ENCODE measurements at places on chromosomes 5 and 9.

GRCh38 chr5:82549263-82549662, 271.1 kb upstream of the RPS23 start:
- DNase-seq, result no peak

- no peak for DNase-seq
Observed at GRCh38 chr9:114266969-114267368, 55.9 kb upstream of the ORM1 start.

- no peak for DNase-seq
Observed at GRCh38 chr9:115615000-115615401, 497.0 kb upstream of the TNC start.

DNA sequence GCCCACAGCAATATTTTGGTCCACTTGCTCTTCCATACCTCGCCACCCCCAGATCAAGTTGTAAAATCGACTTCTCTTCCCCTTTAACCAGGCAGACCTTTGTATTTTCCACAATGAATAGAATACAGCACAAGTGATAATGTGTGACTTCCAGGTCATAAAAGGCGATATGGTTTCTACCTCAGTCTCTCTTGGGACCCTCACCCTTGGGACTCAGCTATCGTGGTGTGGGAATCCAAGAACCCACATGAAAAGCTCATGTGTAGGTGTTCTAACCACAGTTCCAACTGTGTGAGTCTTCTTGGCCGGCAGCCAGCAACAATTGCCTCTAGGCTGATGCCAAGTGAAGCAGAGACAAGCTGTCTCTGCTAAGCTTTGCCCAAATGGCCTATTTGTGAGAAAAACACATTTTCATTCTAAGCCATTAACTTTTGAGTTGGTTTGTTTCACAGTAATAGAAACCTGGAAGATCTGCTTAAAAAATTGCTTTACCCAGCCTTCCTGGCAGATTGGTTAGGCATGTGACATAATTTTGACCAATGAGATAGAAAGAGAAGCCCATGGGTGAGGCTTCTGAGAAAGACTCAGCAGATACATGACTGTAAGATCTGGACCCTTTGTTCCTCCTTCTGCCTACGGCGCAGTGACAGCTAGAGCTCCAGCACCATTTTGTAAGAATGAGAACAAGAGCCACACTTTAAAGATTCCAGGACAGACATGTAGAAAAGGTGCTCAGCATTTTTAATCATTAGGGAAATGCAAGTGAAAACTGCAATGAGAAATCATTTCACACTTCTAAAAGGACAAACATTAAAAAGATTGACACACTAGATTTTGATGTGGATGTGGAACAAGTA, 18.3 kb upstream of the MLLT3 start:
- no peak for DNase-seq

DNA sequence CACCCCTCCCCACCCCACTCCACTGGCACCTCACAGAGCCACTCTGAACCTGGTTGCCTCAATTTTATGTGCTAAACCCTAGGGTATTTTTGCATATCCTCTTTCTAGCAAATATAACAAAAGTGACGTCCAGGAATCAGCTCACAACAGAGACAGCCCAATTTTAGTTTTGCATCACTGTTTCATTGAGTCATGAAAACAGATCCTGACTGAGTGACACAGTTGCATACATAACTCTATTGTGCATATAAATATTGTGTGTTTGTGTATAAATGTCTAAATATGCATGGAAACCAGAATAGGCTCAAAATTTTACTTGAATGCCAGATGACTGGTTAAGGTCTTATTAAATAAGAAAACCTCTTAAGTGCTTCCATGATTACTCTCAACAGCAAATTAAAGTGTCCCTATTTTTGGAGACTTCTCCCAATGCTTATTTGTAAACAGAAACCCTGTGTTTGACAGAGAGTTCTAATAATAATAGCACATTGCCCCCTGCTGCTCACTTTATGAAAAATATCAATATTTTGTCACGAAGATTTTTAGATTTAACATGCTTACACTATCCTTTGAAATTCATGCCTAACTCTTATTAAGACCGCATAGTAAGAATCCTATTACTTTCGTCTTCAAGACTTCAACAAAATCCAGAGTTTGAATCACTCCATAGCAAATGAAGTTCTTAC, 75.5 kb upstream of the PRRC1 start:
- DNase-seq, result no peak

- no peak for DNase-seq
Observed at GRCh38 chr9:126514037-126514821, 99.5 kb upstream of the LMX1B start.

GRCh38 chr5:65050826-65051498, 282.2 kb downstream of the CWC27 start:
- DNase-seq, result no peak

DNA sequence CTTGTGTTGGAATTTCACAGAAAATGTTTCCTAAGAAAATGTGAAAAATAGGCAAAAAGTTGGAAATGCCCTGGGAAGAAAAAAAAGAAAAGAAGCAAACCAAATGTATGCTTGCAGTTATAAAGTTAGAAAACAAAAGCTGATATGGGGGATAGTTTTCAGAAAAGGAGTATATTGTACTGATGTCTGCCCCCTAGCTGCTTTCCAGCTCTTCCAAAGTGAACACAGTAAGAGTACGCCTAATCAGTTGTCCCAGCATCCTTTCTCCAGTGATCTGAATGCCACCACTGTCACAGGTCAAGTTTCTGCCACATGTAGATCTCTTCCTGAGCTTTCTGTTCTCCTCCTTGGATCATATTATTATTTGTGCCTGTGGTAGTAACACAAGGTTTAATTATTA, 5.8 kb downstream of the TYRP1 start:
- DNase-seq, result no peak

DNA sequence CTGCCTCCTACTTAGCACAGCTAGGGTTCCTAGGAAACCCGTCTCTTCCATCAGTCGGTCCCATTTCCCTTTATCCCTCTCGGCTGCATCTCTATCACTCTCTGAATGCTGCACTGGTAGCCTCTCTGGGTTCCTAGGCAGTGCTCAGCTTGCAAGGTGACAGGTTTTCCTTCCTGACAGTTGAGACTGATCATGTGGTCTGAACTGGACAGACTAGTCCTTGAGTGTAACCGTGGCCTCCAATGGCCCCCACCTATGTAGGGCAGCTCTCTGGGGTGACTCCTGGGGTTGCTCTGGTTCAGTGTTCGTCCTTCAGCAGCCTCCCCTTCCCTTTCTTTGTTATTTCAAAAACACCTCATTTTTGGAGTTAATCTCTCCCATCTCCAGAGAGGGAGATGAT, 3.8 kb downstream of the TMEM8B start:
- DNase-seq, result no peak

DNA sequence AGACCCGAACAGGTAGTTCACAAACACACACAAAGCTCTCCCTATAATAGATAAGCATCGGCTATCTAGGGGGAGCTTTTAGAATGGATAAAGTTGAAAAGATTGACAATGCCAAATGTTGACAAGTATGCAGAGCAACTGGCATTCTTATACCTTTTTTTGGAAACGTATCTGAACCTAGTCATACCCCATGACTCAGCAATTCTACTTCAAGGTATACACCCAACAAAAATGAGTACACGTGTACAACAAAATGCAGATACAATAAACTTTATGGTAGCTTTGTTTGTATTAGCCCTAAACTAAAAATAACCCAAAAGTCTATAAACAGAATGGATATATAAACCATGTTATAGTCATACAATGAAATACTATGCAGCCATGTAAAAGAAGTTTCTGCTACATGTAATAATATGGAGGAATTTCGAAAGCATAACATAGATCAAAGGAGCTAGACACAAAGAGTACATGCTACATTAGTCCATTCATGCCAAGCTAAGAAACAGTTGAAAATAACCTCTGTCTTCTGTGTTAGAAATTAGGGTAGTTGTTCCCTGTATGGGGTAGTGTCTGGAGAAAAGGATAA, 718.5 kb upstream of the ZNF608 start:
- no peak for DNase-seq

GRCh38 chr9:3662671-3663070, 136.9 kb upstream of the RFX3 start:
- no peak for DNase-seq

DNA sequence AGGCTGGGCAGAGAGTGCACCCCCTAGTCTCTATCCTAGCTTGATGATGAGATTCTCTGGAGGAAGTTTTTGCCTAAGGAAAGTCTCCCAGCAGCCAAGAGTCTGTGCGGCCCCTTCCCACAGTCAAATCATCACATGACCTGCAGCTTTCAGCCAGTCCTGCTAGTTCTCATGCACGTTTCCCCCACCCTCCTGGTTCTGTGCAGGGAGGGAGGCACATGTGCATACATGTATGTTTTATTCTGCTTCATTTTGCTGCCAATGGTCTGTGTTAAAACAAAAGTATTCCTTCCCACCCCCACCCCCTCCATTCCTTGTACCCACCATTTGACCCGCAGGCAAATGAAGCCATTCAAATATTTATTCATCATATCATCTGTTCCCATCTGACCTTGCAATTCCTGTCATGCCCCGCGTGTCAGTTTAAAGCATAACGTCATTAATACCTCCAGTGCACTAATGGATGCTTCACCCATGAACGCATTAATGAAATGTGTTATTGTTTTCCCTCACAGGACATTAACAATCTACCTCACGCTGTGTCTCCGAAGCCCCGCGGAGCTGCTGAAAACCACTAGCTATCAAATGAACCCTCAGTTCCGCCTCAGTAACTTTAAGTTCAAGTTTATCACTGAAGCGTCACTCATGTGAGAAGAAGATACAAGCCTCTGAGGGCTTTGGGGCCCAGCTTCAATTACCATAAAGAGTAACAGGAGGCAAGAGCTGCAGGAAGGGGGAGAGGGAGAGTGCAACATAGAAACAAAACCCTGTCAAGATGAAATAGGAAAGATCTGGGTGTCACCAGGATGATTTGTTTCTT, 139.6 kb downstream of the RASEF start:
- no peak for DNase-seq

DNA sequence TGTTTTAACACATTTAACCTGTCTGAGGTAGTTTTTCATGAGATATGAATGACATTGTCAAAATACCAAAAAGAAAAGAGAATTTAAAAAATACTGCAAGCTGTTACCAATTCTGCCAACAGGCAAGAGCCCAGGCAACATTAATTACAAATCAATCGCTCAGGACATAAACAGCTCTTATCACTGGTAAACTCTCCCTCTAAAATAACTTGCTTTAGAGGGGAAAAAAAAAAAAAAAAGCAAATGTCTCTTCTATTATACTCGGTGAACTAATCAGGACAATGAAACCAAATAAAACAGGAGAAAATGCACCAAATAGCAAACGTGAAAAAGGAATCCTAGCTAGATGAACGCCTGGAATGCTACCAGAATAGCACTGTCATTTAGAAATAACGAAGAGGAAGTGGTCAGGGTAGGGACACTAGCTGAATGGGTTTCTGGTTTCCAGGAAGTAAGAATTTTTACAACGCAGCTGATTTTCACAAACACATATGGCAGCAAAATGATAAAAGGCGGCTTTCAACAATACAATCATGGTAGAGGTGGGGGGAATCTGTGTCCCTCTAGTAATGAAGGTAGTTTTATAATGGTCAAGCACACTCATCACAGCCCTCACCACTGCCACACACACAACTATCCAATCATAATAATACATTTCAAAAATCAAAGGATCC, 94.9 kb downstream of the DENND1A start:
- DNase-seq, result no peak

DNA sequence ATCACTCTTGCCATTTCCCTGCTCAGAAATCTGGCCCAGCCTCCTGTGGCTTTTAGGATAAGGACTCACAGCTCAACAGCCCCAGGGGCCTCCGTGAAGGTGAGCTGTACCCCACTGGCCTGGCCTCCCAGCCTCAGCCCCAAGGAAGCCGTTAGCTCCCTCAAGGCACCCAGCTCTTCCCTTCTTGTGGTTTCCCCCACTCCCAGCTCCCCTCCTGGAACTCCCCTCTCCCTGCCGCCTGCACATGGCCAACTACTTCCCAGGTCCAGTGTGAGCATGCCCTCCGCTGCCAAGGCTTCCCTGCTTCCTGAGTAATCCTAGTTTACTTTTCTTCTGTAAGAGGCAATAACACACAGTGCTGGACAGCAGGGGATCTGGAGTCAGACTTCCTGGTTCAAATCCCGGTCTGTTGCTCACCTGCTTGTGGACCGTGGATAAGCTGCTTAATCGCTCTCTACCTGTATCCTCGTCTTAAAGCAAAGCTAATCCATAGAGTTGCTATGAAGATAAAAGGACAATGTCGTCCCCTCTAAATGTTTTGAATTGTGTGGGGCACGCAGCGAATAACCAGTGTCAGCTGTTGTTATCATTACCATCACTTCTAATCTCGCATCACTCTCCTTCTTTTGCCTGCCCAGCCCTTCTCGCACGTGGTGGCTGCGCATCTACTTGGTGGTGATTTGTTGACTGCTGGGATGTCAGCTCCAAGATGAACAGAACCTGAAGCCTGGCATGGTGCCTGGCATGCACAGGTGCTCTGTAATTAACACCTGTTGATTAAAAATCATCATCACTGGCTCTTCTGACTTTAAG, 86.6 kb downstream of the C5orf15 start:
- DNase-seq, result no peak

- no peak for DNase-seq
Observed at GRCh38 chr5:40429258-40430100, 250.2 kb upstream of the PTGER4 start.

DNA sequence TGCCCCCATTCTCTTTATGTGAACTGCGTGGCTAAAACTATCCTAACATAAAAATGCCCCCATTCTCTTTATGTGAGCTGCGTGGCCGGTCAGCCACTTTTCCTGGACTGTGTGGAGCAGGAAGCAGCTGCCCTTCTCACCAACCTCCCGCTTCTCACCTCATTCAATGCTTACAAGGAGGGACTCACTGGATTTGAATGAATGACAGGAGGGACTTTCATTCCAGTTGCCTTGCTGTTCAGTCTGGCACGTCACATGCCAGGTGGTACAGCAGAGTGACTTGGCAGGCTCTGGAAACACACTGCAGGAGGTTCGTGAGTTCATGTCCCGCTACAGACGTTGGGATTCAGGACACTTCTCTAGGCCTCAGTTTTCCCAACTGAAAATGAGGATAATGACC, 60.2 kb upstream of the NFIL3 start:
- no peak for DNase-seq

GRCh38 chr5:177410575-177410974, 1.2 kb upstream of the F12 start:
- no peak for DNase-seq

GRCh38 chr5:67160985-67161384, 35.6 kb downstream of the CD180 start:
- no peak for DNase-seq

DNA sequence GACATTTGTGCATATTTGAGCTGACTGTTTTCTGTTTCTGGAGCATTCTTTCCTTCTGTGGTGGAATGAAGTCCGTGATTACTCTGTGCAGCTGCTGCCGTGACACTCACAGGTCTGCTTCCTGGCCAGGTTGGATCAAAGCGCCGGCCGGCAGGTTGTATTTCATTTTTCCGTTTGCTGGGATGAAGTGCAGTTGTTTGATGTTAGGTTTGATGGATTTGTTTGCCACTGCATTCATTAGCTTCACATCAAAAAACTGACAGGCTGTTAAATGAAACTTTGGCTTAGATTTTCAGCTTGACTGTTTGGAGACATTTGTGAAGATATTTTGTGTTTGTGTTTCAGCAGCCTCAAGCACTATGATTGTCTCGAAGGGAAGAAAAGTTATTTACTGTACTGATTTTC, 140.1 kb downstream of the KDM4C start:
- no peak for DNase-seq

All from esophagus squamous epithelium (tissue), 5 donors.